ENCODE measurements at places on chromosomes 2 and 18.

DNA sequence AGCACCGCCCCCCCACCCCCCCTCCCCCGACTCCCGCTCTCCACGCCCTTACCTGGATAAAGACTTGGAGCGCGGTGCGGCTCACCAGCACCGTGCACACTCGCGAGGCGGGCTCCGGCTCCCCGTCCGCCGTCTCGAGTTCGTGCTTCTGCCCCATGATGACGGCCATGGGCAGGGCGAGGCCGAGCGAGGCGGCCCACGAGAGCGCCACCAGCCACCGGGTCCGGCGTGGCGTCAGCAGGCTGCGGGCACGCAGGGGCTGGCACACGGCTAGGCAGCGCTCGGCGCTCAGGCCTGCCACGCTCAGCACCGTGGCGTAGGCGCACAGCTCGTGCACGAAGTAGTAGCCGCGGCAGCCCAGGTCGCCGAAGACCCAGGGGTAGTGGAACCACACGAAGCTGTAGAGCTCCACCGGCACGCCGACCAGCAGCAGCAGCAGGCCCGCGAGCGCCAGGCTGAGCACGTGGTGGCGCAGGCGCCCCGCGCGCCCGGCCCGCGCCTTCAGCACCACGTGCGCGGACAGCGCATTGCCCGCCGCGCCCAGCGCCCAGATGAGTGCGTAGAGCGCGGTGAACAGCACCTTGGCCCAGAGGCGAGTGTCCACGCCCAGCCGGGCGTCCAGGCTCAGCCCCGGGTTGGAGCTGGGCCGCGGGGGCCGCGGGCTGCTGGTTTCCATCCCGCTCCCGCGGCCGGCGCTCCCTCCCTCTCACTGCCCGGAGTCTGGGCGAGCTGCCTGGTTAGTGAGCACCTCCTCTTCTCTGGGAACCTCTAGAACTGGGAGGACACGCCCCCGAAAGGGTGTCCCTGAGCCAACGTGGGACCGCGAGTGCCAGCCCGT, at the start of gene NTSR2:
NTSR2 (minus strand) TSS at position 742 of the 838 bp plus-strand sequence; CDS start at position 676, 66 bp downstream.
- no peak for DNase-seq

- no peak for DNase-seq
These were observed 61.9 kb upstream of the ZCCHC2 start for GRCh38 chr18:62460851-62461300.

DNA sequence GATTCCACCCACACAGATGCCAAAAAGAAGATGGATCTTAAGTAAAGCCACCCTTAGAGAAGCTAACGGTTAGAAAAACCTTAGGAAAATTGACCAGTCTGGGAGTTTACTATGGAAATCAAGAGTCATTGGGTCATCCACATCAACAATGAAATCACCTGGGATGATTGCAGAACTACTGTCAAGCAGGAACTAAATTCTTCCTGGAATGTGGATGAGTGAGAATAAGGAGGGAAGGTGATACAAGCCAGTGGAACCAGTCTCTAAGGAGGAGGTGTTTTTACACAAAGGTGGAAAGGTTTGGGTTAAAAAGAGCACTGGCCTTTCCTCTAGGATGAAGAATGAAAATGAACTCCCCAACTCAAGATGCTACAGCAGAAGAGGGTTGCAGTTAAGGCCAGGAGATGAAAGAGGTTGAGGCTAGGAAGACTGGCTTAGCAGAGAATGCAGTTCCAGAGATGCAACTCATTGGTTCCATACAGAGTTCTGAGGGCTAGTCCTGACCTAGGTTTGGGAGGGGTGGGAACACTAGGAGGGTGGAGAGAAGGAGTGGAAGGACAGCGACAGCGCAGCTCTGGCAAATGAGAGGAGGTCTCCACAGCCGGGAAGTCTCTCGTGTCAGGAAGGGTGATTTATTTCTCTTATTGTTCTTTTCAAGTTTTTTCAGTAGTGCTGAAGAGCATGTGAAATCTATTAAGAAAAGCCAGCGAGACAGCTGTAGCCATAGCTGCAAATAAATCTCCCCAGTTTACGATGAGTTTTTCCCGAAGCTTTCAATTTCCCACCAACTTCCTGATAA, 27.7 kb upstream of the KDM3A start:
- no peak for DNase-seq

GRCh38 chr2:128217671-128218070, 101.0 kb downstream of the HS6ST1 start:
- DNase-seq = no peak

DNA sequence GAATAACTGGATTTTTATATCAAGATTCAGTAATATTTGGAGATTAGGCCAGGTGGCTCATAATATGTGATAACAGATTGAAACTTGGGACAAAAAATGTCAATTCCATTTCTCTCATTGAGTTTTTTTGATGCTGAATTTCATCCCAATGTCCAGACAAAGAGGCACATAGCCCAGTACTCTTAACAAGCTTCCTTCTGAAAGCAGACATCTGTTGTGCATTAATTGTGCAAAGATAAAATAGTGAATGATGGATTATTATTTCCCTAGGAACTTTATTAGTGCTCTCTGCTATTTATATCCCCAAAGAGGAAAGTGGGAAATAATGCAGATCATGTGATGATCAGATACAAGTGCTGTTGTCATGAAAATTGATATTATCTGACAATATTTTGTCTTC, 234.1 kb downstream of the CCDC102B start:
- DNase-seq = no peak

GRCh38 chr2:7835693-7836680, 845.9 kb upstream of the ID2 start:
- DNase-seq = peak; percentile 64

GRCh38 chr2:159617646-159618045, 1.3 kb upstream of the BAZ2B start:
- DNase-seq = no peak

GRCh38 chr2:16072638-16073290, 132.4 kb downstream of the MYCN start:
- DNase-seq = no peak

DNA sequence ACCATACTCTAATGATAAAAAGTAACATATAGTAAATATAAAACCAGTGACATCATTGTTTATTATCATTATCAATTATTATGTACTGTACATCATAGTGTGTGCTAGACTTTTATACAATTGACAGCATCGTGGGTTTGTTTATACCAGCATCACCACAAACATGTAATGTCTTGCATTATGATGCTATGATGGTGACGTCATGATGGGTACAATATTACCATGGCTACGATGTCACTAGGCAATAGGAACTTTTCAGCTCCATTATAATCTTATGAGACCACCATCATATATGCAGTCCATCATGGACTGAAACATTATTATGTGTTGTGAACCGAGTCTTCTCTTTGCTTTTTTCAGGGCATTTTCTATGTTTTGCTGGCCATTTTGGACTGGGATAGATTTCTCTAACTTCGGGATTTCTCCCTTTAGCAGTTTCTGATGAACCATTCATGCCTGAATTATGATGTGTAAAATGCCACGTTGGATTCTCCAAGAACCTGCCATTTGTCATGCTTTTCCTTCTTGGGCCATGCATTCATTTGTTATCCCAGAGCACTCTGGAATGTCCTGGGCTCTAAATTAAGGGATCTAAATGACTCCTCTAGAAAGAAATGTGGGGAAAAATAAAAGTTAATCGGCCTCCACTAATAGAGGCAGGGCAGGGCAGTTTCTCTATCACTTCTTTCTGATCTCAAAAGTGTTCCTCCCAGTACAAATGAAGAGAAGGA, 325.6 kb upstream of the TNP1 start:
- no peak for DNase-seq

- DNase-seq = no peak
These were observed 10.7 kb downstream of the SPTBN1 start for GRCh38 chr2:54466870-54467269.

GRCh38 chr18:22639026-22639463, 221.3 kb upstream of the CTAGE1 start:
- DNase-seq = no peak

DNA sequence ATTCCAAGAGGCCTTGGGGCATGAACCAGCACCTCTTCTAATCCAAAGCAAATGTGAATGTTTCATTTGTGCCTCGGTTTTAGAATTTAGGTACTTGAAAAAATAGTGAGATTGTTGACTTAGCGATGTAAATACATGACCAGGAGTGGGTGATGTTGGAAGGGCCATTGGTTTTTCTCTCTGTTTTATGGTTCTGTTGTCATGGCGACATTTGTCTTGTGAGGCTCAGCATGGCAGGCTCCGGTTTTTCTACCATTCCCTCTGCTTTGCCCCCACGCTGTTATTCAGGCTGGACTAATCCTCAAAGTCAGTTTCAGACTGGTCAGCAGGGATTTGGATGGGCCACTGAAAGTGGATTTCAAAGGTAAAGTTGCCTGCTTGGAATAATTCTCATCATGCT, 255.4 kb downstream of the ALPK2 start:
- no peak for DNase-seq

GRCh38 chr2:181660181-181660580, 3.3 kb upstream of the CERKL start:
- DNase-seq = no peak

- DNase-seq = no peak
These were observed 114.4 kb upstream of the CHRNA1 start for GRCh38 chr2:174878537-174879147.

GRCh38 chr18:7844418-7844817, 277.3 kb downstream of the PTPRM start:
- DNase-seq = no peak

DNA sequence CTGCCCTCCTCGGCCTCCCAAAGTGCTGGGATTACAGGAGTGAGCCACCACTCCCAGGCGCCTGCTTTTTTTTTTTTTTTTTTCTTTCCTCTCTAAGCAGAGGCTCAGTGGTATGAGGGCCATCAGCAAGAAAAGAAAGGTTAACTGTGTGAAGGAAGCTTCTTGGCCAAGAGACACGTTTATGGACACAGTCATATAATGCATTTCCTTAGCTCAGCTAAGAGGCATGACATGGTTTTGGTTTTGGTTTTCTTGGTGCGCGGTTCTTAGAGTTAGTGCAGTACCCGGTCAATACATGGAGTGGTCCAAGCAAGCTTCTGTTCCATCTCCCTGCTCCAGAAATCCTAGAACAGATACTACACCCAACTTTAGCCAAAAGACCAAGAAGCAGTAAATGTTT, 42.6 kb downstream of the RALBP1 start:
- DNase-seq = no peak

DNA sequence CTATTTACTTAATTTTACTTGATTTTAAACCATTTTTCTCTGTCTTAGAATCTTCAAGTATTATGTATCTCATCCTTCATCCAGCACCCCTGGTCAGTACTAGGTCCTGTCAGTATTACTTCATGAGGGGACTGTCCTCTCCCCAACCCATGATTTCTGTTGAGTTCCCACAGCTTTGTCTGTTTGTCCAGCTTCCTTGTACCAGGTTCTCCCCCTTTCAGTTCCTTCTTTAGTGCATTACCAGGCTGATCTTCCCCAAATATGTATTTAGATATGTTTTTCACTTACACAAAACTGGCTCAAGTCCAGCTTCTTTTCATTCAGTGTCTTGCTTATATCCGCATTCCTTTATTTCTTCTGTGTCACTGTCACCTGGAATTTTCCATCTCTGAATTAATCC, 13.8 kb upstream of the TTC27 start:
- DNase-seq = no peak

GRCh38 chr2:154133823-154134222, 262.1 kb downstream of the GALNT13 start:
- no peak for DNase-seq

- no peak for DNase-seq
These were observed 161.3 kb upstream of the UBE2E3 start for GRCh38 chr2:180819106-180819505.

DNA sequence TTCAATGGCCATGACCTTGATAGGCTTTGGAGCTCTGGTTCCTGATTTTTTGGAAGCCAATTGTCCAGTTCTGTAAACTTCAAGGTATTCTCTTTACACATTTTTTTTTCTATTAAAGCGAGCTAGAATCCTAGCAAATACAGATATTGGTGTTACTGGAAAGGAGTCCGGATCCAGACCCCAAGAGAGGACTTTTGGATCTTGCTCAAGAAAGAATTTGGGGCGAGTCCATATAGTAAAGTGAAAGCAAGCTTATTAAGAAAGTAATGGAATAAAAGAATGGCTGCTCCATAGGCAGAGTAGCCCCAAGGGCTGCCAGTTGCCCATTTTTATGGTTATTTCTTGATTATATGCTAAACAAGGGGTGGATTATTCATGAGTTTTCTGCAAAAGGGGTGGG, 45.1 kb downstream of the CD8B2 start:
- no peak for DNase-seq

DNA sequence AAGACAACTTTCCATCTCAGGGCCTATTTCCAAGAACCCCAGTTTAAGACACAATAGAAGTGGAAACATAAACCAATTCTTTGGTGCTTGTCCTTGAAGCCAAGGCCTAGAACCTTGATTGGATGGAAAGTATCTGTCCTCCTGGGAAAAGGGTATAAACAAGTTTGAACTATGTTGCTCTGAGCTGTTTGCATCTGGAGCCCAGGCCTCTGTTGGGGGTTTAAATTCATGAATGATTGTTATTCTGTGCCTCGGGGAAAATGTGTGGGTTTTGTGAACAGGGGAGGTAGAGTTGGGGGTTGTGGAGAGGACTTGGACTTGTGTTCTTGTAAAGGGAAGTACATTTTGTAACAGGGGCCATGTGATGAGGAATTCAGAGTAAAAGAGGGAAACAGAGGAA, 406.1 kb downstream of the SLC4A3 start:
- no peak for DNase-seq

- DNase-seq = no peak
These were observed 44.7 kb downstream of the TANC1 start for GRCh38 chr2:159013103-159013502.

GRCh38 chr2:140491876-140492275, 1638.9 kb downstream of the LRP1B start:
- DNase-seq = no peak

- DNase-seq = no peak
These were observed 473.7 kb upstream of the SALL3 start for GRCh38 chr18:78505851-78506461.

- DNase-seq = no peak
These were observed 61.9 kb upstream of the HAAO start for GRCh38 chr2:42854207-42854818.

DNA sequence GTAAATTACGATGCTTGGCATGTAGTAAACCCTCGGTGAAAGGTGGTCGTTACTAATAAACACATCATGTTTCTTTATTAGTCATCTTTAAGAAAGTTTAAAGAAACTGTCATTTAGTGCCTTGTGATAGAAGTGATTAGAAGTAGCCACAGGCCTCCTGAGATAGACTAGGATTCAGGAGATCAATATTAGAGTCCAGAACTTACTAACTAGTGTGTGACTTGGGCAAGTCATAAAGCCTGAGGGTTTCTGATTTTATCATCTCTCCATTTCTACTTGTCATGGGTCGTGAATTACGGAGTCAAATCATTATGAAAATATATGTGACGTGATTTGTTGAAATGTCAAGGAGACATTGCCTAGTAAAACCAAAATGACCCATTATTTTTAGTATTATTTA, 6.7 kb downstream of the RPE start:
- DNase-seq = no peak

Data from GM12878 (cell line).